Activated effector memory CD4-positive, alpha-beta T cell treated with Interleukin-2 at 50 U/mL for 16 hours (primary cell): ENCODE measurements at places on chromosomes 6 and 20.

DNA sequence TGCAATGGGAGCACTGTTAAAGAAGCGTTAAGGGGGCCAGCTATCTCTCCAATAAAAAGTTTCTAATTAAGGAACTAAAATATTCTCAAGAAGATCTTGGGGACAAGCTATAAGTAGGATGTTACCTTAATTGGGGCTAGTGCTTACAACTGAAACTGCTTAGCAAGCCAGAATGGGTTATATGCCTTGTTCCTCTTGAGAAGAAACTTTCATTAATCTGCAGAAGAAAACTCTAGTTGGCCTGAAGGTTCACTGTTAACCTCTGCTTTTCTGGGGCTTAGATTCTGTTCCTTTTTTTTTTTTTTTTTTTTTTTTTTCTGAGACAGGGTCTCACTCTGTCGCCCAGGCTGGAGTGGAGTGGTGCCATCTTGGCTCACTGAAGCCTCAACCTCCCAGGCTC, 82.2 kb downstream of the BACH2 start:
- DNase-seq = no peak

DNA sequence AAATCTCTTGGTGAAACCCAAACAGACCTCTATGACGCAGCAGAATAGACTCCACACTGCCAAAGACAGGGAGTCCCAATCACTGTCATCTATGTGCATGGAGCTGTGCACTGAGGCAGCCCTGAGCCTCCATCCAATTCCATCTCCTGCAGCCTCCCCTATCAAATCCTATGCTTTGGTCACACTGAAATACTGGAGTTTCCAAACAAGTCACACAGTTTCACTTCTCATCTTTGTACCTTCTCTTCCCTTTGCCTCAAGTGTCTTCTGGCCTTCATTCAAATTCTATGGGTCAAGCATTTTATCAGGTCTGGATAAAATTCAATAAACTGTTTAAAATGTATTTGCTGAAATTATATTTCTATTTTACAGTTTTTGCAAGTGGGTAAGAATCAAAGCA, 38.5 kb downstream of the FBXL4 start:
- DNase-seq = no peak

DNA sequence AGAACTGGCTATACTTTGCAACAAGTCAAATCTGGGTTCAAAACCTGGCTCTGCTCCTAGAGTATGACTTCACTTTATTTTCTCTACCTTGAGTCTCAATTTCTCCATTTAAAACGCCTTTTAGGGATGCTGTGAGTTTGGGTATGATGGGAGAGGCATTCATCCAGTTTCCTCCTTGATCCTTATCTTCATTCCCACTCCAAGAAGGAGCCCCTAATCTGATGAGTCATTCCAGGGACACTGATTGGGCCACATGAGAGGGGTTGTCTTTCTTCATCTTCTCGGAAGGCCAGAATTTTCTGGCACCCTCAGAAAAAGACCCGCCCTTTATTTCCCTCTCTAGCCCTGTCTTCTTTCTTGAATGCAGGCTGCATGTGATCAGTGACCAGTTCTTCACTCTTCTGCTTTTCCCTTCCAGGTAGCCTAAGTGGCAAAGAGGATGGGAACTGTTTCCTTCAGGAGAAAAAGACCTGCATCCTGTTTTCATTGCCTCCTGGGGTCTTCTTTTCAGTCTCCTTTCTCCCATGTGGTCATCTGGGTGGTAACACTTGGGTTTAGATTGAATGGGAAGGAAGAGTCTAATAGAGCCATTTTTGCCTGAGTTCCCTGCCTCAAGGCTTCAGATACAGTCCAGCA, 32.1 kb upstream of the PNRC1 start:
- no peak for DNase-seq

DNA sequence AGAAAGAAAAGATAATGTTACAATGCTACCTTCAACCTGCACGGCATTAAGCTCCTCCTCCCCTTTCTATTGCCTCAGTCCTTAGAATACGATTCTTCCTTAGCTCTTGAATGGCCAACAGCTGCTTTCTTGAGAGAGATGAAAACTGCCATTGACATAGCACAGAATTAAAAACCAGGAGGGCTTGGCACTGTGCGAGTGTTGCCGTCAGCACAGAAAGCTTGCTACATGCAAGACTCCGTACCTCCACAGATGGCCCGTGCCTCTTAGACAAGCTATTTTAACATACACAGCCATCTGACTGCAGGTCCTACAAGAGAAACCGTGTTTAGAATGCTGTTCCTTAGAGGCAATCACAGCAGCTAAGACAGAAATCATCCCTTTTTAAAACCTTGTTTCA, 51.7 kb downstream of the ALDH5A1 start:
- DNase-seq = no peak

GRCh38 chr6:75128878-75129570, 76.8 kb downstream of the COL12A1 start:
- DNase-seq = no peak

GRCh38 chr6:41505122-41506049, 40.8 kb upstream of the FOXP4 start:
- DNase-seq = no peak

- no peak for DNase-seq
Measured at GRCh38 chr6:42095776-42096541, 45.6 kb downstream of the TAF8 start.

GRCh38 chr6:125078602-125079321, 74.8 kb upstream of the TPD52L1 start:
- DNase-seq = no peak

DNA sequence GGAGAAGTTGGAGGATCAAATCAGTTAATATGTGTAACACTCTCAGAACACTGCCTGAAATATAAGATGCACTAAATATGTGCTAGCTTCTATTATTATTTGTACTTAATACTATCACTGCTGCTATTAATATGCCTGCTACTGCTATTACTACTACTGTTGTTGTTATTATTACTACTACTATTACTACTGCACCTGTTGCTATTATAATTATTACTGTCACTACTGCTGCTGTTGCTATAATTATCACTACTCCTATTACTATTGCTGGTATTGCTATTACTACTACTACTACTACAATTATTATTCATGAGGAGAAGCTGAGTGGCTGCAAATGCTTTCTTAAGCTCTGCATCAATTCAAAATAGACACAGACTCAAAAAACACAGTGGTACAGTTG, 16.7 kb upstream of the SSTR4 start:
- no peak for DNase-seq

GRCh38 chr6:113120224-113120581, 736.9 kb upstream of the MARCKS start:
- DNase-seq = no peak

- no peak for DNase-seq
Measured at GRCh38 chr6:5160206-5160605, 75.1 kb downstream of the PPP1R3G start.

DNA sequence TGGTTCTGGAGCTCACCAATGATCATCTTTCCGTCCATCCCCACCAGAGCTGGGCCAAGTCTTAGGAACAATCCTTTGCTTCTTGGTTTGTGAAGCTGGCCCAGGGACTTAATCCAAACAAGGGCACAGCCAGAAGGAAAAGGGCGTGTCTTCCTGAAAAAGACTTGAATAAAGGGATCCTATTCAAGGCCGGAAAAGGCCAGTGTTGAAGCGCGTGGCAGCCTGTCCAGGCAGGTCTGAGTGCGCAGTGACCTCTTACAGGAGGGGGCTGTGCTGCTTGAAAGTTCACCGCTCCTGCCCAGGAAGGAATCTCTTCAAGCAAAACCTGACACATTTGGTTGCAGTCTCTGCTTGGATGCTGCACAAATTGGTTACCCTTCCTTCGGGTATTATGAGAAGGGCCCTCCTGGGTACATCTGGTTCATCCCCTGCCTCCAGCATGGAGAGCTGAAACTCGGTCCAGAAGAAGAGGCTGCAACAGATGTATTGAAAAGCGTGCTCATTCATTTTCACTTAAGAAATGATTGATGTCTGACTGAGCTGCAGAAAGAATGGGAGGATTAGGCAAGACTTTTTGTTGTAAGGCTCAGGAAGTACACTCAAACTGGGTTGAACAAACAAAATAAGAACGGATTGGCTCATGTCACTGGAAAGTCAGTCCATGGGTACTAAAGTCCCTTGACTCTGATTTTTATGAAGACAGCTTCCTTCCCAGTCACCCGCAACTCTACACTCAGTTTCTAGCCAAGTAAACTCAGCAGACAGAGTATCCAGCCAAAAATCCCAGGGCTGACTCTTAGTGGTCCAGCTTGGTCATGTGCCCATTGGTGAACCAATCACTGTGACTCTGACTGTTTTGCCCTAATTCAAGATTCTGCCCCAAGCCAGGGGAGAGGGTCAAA, 136.3 kb downstream of the TFAP2C start:
- DNase-seq = no peak

DNA sequence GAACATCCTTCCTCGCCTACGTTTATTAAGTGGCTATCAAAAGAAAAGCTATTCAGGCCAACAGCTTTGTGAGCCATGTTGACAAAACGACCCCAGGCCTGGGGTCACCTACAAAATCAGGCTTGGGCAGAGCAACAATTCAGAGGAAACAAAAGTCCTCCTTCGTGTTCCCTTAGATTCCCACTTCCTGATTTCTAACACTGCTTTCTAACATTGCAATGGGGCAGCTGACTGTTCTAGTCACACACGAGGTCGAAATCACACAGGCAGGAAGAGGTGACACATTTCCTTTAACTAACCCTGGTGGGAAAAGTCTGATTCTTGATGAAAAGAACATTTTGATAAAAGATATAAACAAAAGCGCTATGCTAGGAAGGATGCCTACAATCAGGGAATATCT, 31.9 kb downstream of the WDR27 start:
- DNase-seq = no peak

- DNase-seq = no peak
Measured at GRCh38 chr6:13472099-13472498, 15.3 kb downstream of the GFOD1 start.

DNA sequence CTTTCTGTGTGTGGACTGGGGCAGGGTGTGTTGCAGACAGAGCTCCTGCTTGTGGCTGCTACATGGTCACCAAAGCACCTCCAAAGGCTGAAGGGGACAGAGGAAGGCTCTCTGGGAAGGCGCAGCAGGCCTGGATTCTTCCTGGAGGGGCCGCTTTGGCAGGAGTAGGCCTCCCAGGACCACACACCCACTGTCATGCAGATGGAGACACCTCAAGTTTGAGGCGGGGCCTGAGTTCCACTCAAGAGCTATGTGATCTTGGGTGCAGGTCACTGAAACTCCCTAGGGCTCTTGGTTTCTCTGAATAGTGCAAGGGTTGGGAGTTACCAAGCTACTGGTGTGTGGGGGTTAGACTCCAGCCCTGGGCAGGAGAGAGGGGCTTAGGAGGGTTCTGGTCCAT, 27.9 kb downstream of the EFCAB8 start:
- DNase-seq = no peak

GRCh38 chr20:20466341-20466879, 98.5 kb downstream of the INSM1 start:
- DNase-seq = no peak

DNA sequence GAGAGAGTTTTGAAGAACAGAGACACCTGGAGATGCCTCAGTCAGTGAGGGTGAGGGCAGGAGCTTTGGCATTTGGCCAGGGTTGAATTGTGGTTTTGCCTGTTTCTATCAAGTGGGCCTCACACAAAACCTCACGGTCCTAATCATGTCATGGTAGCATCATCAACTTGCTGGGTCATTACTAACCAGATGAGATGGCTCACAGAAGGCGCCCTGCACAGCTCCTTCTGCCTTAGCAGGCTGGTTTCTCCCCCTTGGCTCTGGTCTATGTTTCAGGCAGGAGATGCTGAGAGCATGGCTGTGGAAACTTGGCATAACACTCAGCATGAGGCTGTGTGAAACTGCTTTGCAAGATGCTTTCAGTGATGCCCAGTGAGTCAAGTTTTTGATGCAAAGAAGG, 99.3 kb downstream of the LRRC1 start:
- DNase-seq = peak; percentile 0

DNA sequence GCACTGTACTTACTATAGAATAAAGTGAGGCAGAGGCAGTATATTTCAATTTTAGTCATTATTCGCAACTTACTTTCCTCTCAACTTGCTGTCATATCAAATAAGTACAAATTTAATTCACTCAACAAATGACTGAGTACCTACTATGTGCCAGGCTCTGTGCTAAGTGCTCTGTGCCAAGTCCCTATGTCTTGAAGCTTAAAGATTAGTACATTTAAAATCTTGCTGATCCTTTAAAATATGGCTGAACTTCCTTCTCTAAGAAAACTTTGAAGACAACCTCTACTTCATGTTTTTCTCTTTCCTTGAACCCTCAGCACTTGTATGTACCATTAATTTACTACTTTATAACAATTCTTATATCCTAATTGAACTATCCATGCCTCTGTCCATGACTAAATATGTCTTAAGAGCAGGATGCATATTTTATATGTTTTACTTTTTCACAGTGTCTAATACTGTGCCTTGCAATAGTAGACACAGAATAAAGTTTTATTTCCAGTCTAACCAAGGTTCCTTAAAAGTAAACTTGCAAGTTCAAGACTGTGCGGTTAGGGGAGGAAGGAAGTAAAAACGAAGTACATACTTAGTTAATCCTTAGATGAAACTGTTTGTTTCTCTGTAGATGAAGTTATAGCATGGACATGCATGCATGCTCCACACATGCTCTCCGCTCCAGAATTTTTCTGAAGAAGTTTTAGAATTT, 10.0 kb upstream of the LATS1 start:
- no peak for DNase-seq

GRCh38 chr20:33732166-33732970, 572 bp downstream of the ZNF341 start:
- no peak for DNase-seq

DNA sequence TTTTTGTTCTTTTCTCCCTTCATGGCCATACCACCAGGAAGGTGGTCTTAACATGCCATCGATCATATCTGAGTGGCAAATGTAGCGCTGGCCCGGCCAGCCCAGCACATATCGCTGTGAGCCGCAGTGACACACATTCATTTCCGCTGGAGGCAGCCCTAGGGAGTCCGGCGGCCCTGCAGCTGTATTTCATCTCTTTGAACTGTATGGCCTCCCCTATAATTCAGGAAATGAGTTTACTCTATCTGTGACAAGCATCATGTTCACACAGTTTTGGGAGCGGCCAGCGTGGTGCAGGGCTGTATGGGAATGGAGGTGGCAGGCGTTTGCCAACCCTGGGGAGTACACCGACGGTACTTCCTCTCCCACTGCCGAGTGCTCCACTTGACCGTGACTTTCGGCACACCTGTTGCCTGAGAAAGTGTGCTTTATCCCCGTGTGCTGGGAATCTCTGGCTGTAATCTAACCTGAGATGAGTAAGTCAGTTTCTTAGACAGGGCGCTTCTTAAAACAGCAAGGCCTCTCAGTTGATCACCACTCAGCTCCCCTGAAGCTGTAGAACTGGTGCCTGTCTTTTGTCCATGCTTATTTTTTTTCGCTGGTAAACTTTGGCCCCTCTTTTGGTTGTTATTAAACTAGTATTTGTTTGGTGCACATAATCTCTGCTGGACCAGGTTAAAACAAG, 257.1 kb upstream of the TAB2 start:
- peak; percentile 52 for DNase-seq

GRCh38 chr20:41615110-41615509, 3.1 kb downstream of the CHD6 start:
- DNase-seq = no peak

DNA sequence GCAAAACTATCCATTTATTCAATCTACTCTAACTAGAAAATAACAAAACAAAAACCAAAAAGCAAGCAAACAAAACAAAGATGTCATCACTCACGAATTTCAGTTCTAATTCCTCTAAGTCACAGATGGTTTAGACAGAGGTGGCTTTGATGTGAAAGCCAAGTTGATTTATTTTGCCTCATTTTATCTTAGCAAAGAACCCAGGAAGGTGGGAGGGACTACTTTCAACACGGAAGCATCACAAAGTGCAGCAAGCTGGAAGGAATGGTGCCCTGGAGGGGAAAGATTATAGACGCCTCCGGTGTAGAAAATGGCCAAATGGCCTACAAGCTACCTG, 88.4 kb downstream of the LAMP5 start:
- DNase-seq = no peak
